ENCODE measurements at places on chromosomes 2 and 18. TPM values are rescaled to one million over a fixed set of nuclear protein-coding genes. Genes with fewer than 3 reads are reported as not detected.

MOGAT1 gene
- total RNA-seq = 0.47 TPM

GRCh38 chr2:224640679-224641078 lies 55.5 kb upstream of the CUL3 start:
- DNase-seq = no peak

GRCh38 chr2:130767408-130767775 lies 12.1 kb downstream of the AMER3 start:
- DNase-seq = no peak

GRCh38 chr18:79934311-79935097 lies 16.9 kb downstream of the SLC66A2 start:
- DNase-seq = no peak

BOK gene
- total RNA-seq = 20.4 TPM

MERTK gene
- 12.6 TPM for total RNA-seq

OBSL1 gene
- 121 TPM for total RNA-seq

PJVK gene
- 1.2 TPM for total RNA-seq
